ENCODE measurements at places on chromosomes 1 and 21. TPM values are rescaled to one million over a fixed set of nuclear protein-coding genes. Genes with fewer than 3 reads are reported as not detected.

The PAQR6 gene
- 0.37 TPM for total RNA-seq

The TAF12 gene
- total RNA-seq, result 41.4 TPM

The SLC35F3 gene
- total RNA-seq, result 0.64 TPM

The RNU1-4 gene
- not detected for total RNA-seq

The OR2L13 gene
- total RNA-seq, result not detected

The LDLRAD1 gene
- not detected for total RNA-seq

The F3 gene
- 76.5 TPM for total RNA-seq

The CCDC185 gene
- not detected for total RNA-seq

The DCAF6 gene
- 53.5 TPM for total RNA-seq

The KCNH1 gene
- total RNA-seq, result 2.8 TPM

The F5 gene
- not detected for total RNA-seq

The PADI1 gene
- total RNA-seq, result 1.1 TPM

The HMGCS2 gene
- not detected for total RNA-seq

The PTPN7 gene
- total RNA-seq, result not detected

The FAM72A gene
- 9.1 TPM for total RNA-seq

The TMEM61 gene
- not detected for total RNA-seq

The PTGER3 gene
- total RNA-seq, result 8.2 TPM

The SAMD13 gene
- total RNA-seq, result 0.20 TPM

The LCE2A gene
- total RNA-seq, result not detected

The TINAGL1 gene
- 15.3 TPM for total RNA-seq

The TTC22 gene
- total RNA-seq, result 0.15 TPM

The OR2L5 gene
- total RNA-seq, result not detected

- no peak for DNase-seq
Observed at GRCh38 chr1:202210969-202211368, 17.4 kb downstream of the LGR6 start.

- DNase-seq, result peak; percentile 85
Observed at GRCh38 chr1:108000620-108001111, 35.7 kb upstream of the VAV3 start.

GRCh38 chr1:233885196-233885920 lies 19.1 kb upstream of the SLC35F3 start:
- peak; percentile 92 for DNase-seq

DNA sequence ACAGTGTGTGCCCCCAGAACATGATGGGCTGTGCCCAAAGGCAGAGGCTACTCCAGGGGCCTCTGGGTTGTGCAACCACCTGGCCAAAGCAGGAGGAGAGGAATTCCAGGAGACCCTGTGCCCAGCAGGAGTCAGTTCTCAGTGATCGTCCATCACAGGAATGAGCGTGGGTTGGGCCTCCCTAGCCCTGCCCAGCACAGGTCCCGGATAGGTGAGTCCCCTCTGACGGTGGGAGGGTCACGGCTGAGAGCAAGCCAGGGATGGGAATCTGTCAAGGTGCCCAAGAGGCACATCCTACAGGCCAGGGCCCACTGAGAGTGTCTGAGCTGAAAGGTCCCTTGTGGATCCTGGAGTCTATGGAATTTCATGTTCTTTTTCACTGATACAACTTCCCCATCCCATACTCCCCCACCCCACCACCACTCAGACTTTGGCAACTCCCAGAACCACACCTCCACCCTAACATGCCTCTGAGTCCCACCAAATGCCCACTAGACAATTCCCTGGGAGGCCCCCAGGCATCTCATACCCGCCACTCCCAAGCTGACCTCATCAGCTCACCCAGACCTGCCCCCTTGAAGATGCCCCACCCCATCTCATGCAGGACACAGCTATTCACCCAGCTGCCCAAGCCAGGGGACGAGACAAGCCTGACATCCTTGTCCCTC lies 3.1 kb downstream of the GJB4 start:
- peak; percentile 32 for DNase-seq

- DNase-seq, result peak; percentile 44
Observed at GRCh38 chr1:183685112-183685713, 32.1 kb upstream of the APOBEC4 start.

DNA sequence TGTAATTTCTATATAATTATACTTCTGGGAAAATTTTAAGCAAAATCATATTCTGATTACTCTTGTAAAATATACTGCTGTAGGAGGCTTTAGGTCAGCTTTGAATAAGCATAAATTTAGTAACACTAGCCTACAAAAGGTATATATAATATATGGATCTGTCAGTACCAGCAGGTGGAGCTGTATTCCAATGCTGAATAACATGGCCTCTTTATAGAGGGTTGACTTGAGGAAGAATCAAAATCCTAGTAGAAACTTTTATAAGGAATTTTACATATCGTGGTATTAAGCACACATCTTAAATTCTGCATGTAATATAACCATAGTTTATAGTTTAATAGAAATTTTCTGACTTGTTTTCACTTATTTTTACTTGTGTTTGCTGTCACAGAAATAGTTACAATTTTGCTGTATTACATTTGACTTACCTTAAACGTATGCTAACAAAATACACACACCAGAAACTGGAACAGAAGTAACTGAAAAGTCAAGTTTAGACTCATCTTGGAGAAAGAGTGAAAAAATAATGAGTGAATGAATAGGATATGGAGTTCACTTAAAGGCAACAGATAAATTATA lies 79.3 kb downstream of the HMCN1 start:
- DNase-seq, result peak; percentile 69

- peak; percentile 30 for DNase-seq
Observed at GRCh38 chr1:244837597-244838258, 2.3 kb downstream of the COX20 start.

- DNase-seq, result no peak
Observed at GRCh38 chr21:19541602-19542001, 1138.0 kb upstream of the TMPRSS15 start.

- no peak for DNase-seq
Observed at GRCh38 chr1:47186267-47187185, 3.3 kb downstream of the PDZK1IP1 start.

GRCh38 chr1:218346391-218347204 lies 1.5 kb downstream of the TGFB2 start:
- DNase-seq, result peak; percentile 63

DNA sequence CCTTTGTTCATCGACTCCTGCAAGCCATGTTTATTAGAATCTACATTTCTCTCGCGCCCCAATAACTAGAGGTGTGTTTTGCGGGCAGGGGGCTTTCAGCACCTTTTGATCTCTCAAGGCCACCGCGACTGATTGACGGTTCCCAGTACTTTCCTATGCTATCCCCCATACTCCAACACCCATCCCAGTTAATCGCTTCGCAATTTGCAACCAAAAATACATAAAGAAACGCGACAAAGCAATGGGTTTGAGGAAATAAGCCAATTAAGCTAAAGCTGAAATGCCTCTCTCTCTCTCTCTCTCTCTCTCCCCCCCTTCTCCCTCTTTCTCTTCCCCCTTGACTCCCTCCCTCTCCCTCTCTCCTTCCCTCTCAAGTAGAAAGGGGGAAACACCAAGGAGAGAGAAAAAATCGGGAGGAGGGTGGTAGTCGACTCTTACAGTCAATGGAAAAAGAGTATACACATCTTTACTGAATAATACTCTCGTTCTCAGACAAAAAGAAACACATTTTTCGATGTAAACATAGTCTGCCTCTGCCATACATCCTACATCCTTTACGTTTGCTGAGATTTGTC lies 128.0 kb upstream of the DPYD start:
- DNase-seq, result no peak

- no peak for DNase-seq
Observed at GRCh38 chr21:26512664-26513063, 60.4 kb downstream of the CYYR1 start.

- peak; percentile 63 for DNase-seq
Observed at GRCh38 chr1:68093737-68094136, 43.3 kb upstream of the DIRAS3 start.

DNA sequence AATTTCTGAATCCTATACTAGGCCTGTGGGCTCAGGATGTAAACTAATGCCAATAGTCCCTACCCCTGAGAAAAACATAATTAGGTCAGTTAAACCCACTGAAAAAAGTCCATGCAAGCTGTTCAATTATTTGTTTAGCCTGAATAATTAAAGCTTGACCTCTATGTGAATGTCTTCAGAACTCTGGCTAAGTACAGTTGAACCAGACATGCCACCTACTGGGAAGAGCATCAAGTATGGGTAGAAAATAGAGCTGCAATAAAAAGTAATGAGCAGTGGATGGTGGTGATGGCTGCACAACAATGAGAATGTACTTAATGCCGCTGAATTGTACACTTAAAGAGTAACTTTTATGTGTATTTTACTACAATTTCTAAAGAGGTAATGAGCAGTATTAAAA lies 23.6 kb upstream of the SLC19A2 start:
- no peak for DNase-seq

DNA sequence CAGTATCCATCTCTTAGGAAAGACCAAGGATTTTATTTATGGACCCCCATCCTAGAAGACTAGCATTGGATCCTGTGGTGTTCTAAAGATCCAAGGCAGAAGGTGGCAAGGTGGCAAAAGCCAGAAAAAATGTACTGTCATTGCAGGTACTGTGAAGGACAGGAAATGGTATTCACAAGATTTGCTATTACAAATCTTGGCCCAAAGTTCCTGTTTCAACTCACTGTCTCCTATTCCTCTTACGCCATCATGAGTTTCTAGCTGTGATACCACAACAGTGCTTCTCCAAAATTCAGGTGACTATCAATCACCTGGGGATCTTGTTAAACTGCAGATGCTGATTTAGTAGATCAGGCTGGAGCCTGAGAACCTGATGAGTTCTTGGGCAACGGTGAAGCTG lies 21.4 kb downstream of the ACP6 start:
- no peak for DNase-seq

GRCh38 chr1:168966217-168966616 lies 140.3 kb upstream of the ATP1B1 start:
- DNase-seq, result no peak

- peak; percentile 73 for DNase-seq
Observed at GRCh38 chr21:14533499-14534428, 12.4 kb downstream of the SAMSN1 start.

GRCh38 chr21:35249636-35250035 lies 200.5 kb upstream of the RUNX1 start:
- no peak for DNase-seq

- DNase-seq, result peak; percentile 98
Observed at GRCh38 chr1:93692983-93693591, 11.4 kb upstream of the BCAR3 start.

DNA sequence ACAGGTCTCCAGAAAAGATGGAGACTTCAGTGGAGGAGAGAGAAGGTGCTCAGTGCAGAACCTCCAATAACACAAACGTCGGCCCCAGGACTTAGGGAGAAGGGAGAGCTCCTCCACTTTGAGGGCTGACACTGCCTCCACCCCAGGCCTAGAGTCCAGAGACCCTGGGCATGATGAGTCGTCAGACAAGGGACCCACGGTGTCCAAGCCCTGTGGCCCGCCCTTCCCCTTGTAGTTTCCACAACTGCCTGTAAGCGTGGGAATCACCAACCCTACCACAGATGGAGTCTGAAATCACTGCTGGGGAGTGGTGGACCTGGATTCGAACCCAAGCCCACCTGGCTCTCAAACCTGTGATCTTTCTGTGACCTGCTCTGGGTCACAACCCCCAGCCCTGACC lies 281.1 kb downstream of the NPHP4 start:
- no peak for DNase-seq

- DNase-seq, result peak; percentile 5
Observed at GRCh38 chr1:233796146-233796783, 108.2 kb upstream of the SLC35F3 start.

DNA sequence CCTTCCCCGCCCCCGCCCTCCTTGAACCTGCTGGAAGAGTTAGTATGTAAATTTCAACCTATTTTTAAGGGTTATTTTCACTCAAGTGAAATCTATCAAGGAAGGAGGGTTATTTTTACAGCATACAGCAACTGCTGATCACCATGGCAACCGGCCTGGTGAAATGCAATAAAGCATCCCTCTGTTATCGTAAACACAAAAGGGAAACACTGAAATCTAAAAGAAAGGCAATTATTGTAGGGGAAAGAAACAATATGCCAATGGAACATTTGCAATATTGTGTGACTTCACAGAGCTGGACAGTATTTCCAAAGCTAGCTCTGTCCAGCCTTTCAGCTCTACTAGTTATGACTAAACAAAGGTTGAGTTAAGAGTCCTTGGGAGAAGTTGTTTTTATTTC lies 588.3 kb upstream of the PBX1 start:
- DNase-seq, result no peak

- no peak for DNase-seq
Observed at GRCh38 chr1:5755552-5756125, 236.6 kb downstream of the NPHP4 start.

- peak; percentile 33 for DNase-seq
Observed at GRCh38 chr1:55309053-55309452, 93.9 kb upstream of the USP24 start.

DNA sequence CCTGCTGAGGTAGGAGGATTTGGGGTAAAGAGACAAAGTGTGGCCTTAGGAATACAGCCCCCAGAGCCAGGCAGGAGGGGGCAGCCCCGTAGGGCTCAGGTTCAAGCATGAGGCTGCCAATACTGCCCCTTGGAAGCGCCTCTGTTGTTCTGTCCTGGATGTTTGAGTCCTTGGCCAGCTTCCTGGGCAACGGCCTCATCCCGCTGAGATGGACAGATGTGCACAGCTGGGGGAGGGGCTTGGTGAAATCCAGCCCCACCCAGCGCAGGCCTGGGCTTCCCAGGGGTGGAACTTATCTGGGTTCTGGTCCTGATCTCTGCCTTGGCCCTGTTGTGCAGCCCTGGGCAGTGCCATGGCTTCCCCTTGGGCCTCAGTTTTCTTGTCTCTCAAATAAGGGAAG lies 34.8 kb upstream of the MAN1C1 start:
- DNase-seq, result no peak

DNA sequence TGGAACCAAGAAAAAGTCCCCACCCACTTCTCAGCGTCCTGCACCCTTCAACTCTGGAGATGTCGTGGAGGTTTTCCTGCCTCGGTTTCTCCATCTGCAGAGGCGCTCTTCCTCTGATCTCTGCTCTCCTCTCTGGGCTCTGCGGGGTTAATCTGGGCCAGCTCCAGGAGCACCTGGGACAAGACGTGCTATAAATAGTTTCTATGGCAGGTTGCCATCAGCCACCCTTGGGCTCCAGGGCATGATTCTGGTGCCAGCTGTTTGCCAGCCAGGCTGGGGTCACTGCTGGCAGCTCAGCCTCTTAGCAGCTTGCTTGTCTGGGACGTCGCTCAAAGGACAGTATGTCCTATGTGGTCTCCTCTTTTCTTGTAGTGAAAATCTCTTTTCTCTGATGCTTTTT lies 137.1 kb downstream of the ACTL8 start:
- peak; percentile 47 for DNase-seq

DNA sequence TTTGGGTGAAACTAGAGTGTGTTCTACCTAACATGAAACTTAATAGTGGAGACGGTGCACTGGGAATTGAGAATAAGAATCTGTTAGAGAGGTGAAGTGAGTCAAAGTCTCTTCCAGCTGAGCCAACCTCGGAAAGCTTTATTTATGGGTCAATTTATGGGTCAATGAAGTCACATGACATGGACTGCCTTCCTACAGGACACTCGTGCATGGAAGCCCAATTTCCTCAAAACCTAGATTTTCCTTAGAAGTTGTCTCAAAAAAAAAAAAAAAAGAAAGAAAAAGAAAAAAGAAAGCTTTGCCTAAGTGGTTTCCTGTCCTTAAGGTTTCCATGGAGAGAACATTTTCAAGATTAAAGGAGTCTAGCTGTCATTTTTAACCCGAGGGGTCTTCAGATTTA lies 26.7 kb downstream of the CACHD1 start:
- DNase-seq, result no peak
